Glutamatergic neuron (in vitro differentiated cells): ENCODE measurements at places on chromosomes 2 and 18.

- DNase-seq: no peak
Observed at GRCh38 chr2:2588777-2589176, 257.7 kb upstream of the MYT1L start.

GRCh38 chr2:19846030-19846429 is 55.8 kb downstream of the TTC32 start:
- no peak for DNase-seq

- DNase-seq: no peak
Observed at GRCh38 chr2:67851016-67851415, 211.8 kb downstream of the C1D start.

GRCh38 chr2:45643543-45644542 is 7.6 kb upstream of the PRKCE start:
- DNase-seq: peak; percentile 86

- peak; percentile 43 for DNase-seq
Observed at GRCh38 chr2:10447300-10447894, 730 bp downstream of the ODC1 start.

GRCh38 chr2:142865924-142866323 is 11.5 kb upstream of the KYNU start:
- no peak for DNase-seq

DNA sequence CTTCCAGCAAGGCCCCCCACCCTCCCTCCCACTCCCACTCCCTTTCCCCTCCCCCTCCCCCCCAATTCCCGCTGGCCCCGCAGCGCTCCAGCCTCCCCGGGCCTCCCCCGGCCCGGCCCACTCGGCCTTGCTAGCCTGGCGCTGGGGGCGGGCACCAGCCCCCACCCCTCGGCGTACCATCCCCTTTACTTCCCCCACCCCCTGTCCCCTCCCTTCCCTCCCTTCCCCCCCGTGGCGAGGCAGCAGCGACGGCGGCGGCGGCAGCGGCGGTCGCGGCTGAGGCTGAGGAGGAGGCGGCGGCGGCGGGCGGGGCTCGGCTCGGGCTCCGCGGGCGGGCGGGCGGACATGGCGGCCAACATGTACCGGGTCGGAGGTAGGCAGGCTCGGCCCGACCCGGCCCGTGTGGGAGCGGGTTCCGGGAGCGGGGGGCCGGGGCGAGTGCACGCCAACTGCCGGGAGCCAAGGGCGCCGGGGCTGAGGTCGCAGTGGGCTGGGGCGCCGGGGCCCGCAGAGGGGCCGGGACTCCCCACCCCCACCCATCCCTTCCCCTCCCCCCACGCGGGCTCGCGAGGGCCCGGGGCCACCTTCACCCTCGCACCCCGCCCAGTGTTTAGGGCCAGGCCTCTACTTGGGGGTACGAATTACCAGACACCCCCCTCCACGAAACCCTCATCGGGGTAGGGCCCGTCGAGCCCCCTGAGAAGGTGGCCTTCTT is at the start of gene MTA3:
MTA3 (plus strand) TSS at position 232 of the 715 bp plus-strand sequence; CDS start at position 346, 114 bp downstream.
- peak; percentile 78 for DNase-seq

- DNase-seq: peak; percentile 72
Observed at GRCh38 chr2:20106746-20107145, 55.3 kb upstream of the LAPTM4A start.

GRCh38 chr18:48763719-48764100 is 187.1 kb downstream of the SMAD7 start:
- DNase-seq: no peak

- no peak for DNase-seq
Observed at GRCh38 chr2:64727013-64727767, 73.5 kb upstream of the SERTAD2 start.

GRCh38 chr2:240601061-240601830 is 14.7 kb downstream of the CAPN10 start:
- DNase-seq: no peak

- no peak for DNase-seq
Observed at GRCh38 chr2:163595028-163595427, 140.8 kb downstream of the FIGN start.

GRCh38 chr2:95380280-95380679 is 22.2 kb upstream of the FAHD2A start:
- DNase-seq: no peak
